C1 segment of cervical spinal cord (tissue), 14 donors: ENCODE measurements at places on chromosomes 2 and 18.

DNA sequence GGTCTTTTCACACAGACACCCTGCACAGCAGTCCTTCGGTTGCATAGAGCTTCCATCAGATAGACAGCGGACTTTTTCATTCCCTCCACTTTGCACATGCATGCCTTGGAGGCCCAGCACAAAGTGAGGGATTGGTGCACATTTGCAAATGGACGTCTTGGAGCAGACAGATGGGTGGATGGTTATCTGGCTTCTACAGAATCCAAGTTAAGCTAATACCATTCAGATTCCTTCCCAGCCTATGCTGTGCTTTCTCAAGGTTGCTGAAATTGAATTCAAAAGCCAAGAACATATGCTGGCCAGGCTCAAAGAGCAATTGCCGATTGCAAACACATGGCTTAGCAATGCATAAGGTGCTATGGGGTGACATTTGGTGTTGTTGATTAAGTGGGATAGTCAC lies 186.4 kb downstream of the VAPA start:
- no peak for DNase-seq

DNA sequence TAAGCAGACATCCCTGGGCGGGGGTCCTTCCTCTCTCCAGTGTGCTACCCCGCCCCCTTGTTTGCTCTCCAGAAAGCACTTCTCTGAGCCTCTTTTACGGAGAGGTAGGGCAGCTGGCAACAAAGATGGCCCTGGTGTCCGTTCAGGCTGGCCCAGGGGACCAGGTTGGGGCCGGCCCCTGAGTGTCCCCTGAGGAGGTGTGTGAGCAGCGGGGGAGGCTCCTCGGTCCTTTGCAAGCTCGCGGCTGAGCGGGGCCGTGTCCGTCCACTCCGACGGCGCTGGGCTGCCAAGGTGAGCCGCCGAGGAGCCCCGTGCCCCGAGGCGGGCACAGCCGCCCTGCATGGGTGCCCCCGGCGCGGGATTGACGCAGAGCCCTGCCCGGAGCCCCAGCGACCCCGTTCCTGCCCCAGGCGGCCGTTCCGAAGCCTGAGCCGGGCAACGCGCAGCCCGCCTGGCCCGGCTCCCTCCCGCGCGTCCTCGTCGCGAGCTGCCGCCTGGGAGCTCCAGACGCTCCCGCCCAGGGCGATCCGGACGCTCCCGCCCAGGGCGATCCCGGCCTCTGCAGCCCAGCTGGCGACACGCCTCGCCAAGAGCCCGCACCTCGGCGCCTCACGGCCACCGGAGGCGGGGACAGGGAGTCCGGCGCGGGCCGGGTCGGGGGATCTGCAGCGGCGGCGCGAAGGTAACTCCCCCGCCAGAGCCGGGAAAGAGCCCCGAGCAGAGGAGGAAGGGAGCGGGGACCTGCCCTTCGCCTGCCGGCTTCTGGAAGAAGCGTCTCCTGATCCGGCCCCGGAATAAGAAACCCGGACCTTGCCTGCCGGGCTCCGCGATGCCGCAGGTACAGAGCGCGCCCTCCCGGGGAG lies at the start of gene PROKR1:
Gene PROKR1 (plus strand): TSS at position 569 of the 863 bp plus-strand sequence. CDS start 2,243 bp downstream, outside the sequence.
- DNase-seq, result no peak

- no peak for DNase-seq
Observed at GRCh38 chr18:33560686-33561370, 17.2 kb upstream of the ASXL3 start.

GRCh38 chr18:31610286-31611205 lies 18.9 kb downstream of the TTR start:
- DNase-seq, result no peak

DNA sequence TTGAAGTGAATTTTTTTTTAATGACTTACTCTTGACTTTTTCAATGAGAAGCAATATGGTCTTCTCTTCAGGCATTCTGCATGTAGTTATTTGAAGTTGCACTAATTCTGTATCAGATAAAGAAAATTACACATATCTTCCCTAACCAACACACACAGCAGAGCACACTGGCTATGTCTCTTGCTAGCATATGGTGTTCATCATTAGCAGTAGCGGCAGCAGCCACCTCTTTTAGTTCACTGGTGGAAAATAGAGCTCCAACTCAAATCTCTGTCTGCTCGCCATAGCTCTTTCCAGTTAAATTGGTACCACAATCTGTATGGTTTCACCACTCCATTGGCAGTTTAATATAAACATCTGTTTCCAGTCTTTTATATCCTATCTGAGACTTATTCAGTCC lies 278.1 kb upstream of the ZEB2 start:
- DNase-seq, result no peak

- DNase-seq, result no peak
Observed at GRCh38 chr18:67654101-67654500, 137.6 kb upstream of the DSEL start.

- no peak for DNase-seq
Observed at GRCh38 chr2:195647302-195647701, 9.7 kb upstream of the SLC39A10 start.

DNA sequence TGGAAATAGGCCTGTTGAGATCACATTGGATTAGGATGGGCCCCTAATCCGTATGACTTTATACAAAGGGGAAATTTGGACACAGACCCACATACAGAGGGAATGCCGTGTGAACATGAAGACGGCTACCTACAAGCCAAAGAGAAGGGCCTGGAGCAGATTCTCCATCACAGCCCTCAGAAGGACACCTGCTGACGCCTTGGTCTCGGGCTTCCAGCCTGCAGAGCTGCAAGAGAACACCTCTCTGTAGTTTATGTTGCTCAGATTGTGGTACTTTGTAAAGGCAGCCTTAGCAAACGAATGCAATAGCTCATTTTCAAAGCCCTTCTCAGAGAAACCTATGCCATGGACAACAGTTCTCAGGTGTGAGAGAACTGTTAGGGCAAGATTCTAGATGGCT lies 86.1 kb downstream of the LONRF2 start:
- DNase-seq, result no peak

DNA sequence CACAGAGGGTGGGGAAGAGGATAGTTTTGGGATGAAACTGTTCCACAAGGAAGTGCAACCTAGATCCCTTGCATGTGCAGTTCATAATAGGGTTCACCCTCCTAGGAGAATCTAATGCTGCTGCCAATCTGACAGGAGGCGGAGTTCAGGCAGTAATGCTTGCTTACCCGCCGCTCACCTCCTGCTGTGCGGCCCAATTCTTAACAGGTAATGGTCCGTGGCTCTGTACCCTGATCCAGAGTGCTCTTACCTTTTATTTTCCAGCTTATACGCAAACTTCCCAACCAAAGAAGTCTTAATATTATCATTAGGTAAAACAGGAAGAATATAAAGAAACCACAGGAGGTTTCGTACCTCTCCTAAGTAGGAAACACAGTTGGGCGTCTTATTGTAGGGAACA lies 82.7 kb upstream of the CD302 start:
- DNase-seq, result no peak

DNA sequence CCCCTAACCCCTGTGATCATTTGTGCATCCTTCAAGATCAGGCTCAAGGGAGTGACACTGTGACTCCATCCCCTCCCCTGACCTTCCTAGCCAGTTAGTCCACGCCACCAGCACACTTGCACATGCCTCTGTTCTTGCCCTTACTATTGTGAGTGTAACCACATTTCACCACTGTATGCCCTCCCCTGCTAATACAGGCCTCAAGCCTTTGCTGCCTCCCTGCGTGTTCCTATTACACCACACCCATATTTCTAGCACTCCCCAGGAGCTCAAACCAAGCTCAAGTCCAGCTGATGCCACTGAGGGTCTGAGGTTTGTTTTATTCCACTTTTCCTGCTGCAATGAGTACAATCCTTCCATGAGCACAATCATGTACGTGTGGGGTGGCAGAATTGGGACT lies 288.9 kb upstream of the FBXO11 start:
- no peak for DNase-seq

- no peak for DNase-seq
Observed at GRCh38 chr2:98908931-98909316, 27.1 kb downstream of the CRACDL start.

- no peak for DNase-seq
Observed at GRCh38 chr2:234632527-234633391, 135.9 kb upstream of the ARL4C start.

DNA sequence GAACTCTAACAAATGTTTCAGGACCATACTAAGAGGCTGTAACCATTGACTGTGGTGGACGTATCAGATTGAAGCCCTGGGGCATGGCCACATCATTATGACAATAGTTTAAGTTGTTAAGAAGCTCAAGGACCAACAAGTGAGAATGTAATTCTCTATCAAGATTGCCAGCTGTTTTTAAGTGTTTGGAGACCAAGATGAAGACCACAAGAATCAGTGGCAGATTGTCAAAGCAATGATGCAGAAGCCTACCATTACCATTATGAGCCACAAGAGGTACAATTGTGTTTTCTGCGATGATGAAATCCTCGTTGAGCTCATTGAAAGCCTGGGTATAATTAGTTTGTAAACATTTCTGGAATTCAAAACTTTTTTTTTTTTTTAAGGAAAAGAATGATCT lies 261.1 kb upstream of the ZEB2 start:
- DNase-seq, result no peak
